ENCODE measurements at places on chromosomes 16 and 17. TPM values are rescaled to one million over a fixed set of nuclear protein-coding genes. Genes with fewer than 3 reads are reported as not detected.

FBXO39 gene
- polyA plus RNA-seq: 0.08 TPM

AOC3 gene
- 7.3 TPM for polyA plus RNA-seq

HYDIN gene
- polyA plus RNA-seq: 3.8 TPM

KCNJ12 gene
- 4.6 TPM for polyA plus RNA-seq

CTRB2 gene
- polyA plus RNA-seq: not detected

OTOP3 gene
- polyA plus RNA-seq: not detected

CHRNE gene
- polyA plus RNA-seq: 2.0 TPM

PLEKHM1 gene
- 10.5 TPM for polyA plus RNA-seq

KRTAP17-1 gene
- polyA plus RNA-seq: not detected

CACNG1 gene
- polyA plus RNA-seq: not detected

ABCA8 gene
- polyA plus RNA-seq: 8.8 TPM

ERN1 gene
- 8.0 TPM for polyA plus RNA-seq

GRIN2C gene
- 0.13 TPM for polyA plus RNA-seq

ARSG gene
- 2.7 TPM for polyA plus RNA-seq

CTF1 gene
- polyA plus RNA-seq: 8.0 TPM

INO80E gene
- polyA plus RNA-seq: 65.6 TPM

GNAO1 gene
- polyA plus RNA-seq: 5.1 TPM

SULT1A3 gene
- 14.4 TPM for polyA plus RNA-seq

CCL4 gene
- 0.70 TPM for polyA plus RNA-seq

SEZ6L2 gene
- 11.0 TPM for polyA plus RNA-seq

GDPD3 gene
- 17.5 TPM for polyA plus RNA-seq

SDK2 gene
- polyA plus RNA-seq: 9.0 TPM

KRT23 gene
- polyA plus RNA-seq: 0.55 TPM

SLC5A2 gene
- 65.6 TPM for polyA plus RNA-seq

KRTAP9-4 gene
- not detected for polyA plus RNA-seq

SLX4 gene
- polyA plus RNA-seq: 7.1 TPM

ACSM2A gene
- 76.5 TPM for polyA plus RNA-seq
